ENCODE measurements at places on chromosomes 12 and 14.

DNA sequence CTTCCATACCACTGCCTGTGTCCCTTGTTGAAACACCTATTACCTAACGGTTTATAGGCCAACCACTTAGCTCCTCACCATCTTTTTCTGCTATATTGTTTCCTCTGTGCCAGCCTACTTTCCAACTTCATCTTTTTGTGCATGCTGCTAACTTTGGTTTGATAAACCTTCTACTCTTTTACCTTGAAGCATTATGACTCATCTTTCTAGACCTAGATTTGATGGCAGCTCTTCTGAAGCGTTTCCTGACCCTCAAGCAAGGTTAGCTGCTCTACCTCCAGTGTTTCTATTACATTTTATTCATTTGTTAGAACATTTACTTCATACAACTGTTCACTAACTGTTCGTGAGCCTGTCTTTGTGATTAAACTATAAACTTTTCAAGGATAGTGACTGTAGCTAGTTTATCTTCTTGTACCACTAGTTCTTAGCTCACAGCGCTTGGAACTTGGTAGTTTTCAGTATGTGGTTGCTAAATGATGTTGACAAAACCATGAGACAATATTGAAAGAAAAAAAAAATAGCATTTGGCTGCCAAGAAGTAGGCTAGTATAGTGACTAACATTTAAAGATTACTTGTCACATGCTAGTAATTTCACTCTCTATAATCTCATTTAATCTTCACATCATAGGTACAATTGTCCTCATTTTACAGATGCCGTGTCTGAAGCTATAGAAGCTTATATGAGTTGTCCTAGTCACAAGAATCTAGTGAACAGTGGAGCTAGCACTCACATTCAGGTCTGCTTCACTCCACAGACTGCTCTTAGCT, 79.5 kb downstream of the APAF1 start:
- DNase-seq: no peak

DNA sequence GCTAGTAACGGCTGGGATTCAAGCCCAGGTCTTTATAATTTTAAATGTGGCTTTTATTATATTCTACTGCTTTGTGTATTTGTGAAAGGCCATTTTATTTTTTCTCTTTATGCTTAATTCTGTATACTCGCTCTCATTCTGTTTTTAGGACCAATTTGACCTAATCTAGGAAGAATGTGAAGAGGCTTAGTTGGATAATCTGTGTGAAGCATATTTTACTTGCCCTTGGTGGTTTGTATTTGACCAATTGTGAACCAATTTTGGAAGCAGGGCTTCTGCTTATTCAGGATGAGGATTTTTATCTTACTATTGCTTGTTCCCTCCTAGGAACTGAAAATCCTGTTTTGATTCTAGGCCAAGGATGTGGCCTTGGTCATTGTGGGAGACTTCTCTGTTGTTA, 113.1 kb downstream of the TTC6 start:
- no peak for DNase-seq

- no peak for DNase-seq
These were observed 155.5 kb downstream of the PCNX1 start for GRCh38 chr14:71062581-71063303.

GRCh38 chr12:55711786-55712553, 3.9 kb upstream of the BLOC1S1 start:
- no peak for DNase-seq

GRCh38 chr12:8852119-8852518, 29.7 kb downstream of the A2ML1 start:
- no peak for DNase-seq

DNA sequence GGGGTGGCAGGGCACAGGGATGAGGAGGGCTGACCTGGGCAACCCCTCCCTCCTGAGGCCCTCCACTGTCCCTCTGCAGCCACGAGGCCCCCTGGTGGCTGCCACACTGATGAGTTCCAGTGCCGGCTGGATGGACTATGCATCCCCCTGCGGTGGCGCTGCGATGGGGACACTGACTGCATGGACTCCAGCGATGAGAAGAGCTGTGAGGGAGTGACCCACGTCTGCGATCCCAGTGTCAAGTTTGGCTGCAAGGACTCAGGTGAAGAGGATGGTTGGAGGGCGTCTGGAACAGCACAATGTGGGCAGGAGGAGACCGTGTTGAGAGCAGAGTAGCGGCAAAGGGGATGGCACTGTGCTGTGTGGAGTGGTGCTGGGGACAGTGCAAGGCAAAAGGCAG, 25.7 kb upstream of the LRP1-AS start:
- DNase-seq: no peak

- DNase-seq: peak; percentile 23
These were observed 10.4 kb downstream of the SLC7A8 start for GRCh38 chr14:23173031-23173430.

DNA sequence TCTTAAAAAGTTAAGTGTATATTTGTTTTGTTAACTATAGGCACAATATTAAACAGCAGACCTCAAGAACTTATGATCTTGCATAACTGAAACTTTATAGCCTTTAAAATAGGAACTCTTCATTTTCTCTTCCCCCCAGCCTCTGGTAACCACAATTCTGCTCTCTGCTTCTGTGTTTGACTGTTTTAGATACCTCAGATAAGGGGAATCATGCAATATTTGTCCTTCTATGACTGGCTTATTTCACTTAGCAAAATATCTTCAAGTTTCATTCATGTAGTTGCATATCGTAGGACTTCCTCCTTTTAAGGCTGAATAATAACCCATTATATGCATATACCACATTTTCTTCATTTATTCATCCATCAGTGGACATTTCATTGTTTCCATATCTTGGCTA, 131.3 kb downstream of the PTPRO start:
- DNase-seq: no peak

- no peak for DNase-seq
These were observed 48.5 kb downstream of the CDC42BPB start for GRCh38 chr14:103008768-103009357.

Measured in CD4-positive, alpha-beta T cell treated with Interferon gamma for 1 hour (primary cell).